ENCODE measurements at places on chromosomes 7 and 10.
A peak's percentile ranks its signal among the peaks of the same experiment; 100 is the strongest.

- no peak for DNase-seq
Measured at GRCh38 chr7:30990673-30991170, 27.0 kb downstream of the GHRHR start.

DNA sequence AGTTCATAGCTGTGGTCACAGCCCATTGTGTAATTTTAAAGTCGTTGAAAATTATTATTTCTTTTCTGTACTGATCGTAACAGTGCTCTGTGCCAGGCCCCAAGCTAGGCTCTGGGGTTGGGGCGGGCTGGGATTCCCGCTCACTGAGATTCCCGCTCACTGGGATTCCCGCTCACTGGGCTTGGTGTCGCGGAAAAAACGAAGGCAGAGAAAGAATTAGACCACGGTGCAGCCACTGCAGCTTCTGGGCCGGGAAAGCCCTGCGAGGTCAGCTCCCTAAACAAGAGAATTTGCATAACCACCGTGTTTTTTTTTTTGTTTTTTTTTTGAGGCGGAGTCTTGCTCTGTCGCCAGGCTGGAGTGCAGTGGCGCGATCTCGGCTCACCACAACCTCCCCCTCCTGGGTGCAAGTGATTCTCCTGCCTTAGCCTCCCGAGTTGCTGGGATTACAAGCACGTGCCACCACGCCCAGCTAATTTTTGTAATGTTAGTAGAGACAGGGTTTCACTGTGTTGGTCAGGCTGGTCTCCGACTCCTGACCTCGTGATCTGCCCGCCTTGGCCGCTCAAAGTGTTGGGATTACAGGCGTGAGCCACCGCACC, 31.2 kb downstream of the FOXK1 start:
- no peak for DNase-seq

DNA sequence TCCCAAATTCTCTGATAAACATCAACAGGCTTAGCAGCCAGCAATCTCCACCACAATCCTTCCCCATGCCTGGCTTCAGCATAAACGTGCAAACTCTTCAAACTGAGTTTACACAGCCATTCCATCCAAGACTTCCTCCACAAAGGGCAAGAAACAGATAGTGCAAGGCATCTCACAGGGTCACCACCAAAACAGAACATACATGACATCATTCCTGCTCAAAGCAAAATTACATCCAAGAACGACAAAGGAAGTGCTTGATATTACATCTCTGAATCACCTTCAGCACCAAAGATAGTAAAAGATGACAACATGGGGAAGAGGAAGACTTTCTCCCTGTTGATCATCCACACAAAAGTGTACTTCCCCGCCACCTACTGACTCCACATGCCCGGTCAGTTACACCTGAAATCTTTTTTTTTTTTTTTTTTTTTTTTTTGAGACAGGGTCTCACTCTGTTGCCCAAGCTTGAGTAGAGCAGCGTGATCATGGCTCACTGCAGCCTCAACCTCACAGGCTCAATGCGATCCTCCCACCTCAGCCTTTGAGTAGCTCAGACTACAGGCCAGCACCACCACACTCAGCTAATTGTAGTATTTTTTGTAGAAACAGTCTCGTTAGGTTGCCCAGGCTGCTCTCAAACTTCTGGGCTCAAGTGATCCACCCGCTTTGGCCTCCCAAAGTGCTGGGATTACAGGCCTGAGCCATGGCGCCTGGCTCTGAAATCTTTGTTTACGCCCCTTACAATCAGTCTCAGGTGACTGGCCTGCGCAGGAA, 127.5 kb downstream of the PARD3 start:
- no peak for DNase-seq

DNA sequence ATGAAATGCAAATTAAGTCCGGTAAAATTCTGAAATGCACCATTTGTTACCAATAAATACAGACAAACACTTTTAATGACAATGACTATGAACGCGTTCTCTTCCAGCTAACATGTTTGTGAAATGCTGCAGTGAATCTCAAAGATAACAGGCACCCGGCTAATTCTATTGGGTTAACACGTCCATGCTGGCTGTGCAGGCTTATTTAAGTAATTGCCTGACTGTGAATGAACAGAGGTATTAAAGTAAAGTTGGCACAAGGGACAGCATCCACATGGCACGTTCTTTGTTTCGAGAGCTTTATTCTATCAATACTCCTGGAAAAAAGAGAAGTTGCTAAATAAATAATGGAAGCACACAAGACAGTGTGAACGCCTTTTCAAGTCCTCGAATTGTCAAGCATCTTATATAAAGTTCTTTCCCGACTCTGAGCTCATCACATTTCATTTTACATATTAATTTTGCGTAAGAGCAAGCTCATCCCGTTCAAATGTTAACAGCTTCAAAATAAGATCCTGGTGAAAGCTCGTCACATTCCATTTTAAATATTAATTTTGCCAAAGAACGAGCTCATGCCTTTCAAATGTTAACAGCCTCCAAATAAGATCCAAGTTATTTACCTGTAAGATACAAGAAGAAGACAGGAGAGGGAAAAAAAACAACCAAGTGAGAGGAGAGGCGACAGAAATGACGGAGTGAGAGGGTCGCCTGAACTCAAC, 111.3 kb upstream of the RHEB start:
- DNase-seq: no peak

GRCh38 chr7:47506382-47507339, 75.2 kb downstream of the TNS3 start:
- DNase-seq: no peak

GRCh38 chr7:28291559-28291958, 111.0 kb upstream of the JAZF1 start:
- no peak for DNase-seq

GRCh38 chr7:102917436-102918353, 4.9 kb downstream of the LRRC17 start:
- DNase-seq: no peak

DNA sequence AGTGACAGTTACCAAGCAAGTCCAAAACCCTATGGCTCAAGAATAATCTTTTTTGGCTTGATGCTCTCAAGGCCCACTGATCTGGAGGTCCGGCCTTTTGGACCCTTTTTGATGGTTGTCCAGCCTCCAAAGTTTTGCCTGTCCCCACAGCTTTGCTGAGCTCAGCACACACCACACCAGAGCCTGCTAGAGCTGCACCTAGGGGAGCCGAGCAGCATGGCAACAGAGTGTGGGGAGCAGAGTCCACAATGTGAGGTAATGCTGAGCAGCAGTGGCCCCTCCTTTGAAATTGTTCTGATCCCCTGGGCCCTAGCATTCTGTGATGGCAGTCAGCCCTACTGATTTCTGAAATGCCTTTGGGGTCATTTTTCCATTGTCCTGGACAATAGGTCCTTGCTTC, 9.3 kb downstream of the GIMAP7 start:
- DNase-seq: peak; percentile 68

- peak; percentile 90 for DNase-seq
Measured at GRCh38 chr10:11164803-11165590, 147.3 kb downstream of the CELF2 start.

DNA sequence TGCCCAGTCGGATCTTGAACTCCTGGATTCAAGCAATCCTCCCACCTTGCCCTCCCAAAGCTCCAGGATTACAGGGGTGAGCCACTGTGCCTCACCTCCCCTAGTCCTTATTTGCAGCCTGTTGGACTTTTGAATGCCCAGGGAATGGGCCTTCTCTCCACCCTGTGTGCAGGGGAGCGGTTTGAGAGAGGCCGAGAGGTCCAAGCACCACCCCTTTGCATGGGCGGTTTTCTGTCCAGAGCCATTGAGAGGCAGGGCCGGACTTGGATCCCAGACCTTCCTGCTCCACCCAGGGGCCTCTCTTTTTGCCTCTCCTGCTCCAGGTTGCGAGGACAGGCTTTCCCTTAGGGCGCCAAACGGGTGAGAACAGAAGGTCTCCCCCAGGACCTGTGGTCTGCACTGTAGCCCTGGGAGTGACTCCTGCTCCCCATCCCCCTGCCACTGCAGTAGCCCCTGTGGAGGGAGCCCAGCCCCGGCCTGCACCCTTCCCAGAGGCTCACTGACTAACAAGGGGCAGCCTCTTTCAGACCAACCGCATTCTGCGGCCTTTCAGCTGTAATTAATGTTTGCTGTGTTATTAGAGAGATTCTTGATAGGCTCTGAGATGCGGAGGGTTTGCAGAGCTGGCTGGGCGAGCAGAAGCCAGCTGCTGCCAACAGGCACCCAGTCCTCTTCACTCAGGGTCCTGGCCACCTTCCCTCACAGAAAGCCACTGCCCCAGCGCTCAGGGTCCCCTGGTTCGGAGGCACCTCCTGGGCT, 57.9 kb downstream of the ELFN1 start:
- no peak for DNase-seq

DNA sequence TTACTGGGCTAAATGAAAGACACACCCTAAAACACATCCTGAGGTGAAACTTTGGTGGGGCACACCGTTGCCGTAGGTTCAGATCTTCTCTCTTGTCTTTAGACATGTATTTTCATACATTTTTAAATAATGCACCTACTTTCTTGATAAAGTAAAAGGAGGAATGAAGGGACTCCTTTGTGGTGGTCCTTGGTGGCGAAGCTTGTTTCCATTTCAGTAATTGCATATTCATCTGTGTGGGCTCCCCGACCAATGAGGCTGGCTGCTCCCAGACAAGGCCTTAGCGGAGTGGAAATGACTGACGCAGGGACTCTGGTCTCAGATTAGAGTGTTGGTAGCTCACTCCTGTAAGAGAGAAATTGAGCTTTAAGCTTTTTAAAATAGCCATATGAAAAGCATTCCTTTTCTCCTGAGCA, 815 bp downstream of the CCSER2 start:
- DNase-seq: peak; percentile 87

GRCh38 chr7:156497776-156498509, 142.6 kb upstream of the RNF32 start:
- DNase-seq: no peak

DNA sequence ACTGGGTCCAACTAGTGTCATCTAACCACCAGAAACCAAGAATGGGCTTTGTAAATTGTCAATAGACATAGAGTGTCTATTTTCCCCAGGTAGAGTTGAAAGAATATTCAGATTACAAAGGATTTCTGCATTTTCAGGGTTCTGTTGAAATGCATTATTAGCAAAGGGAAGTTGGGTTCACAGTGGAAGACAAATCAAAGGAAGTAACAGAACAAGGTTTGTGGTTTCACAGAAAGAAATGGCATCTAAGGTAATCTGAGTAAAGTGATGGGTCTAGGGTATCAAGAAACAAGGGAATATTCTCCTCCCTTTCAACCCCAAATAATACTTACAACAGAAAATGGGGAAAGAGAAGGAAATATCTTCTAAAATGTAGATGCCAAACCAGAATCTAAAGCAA, 25.8 kb downstream of the CEP41 start:
- no peak for DNase-seq
